ENCODE measurements at places on chromosomes 16 and 17.

DNA sequence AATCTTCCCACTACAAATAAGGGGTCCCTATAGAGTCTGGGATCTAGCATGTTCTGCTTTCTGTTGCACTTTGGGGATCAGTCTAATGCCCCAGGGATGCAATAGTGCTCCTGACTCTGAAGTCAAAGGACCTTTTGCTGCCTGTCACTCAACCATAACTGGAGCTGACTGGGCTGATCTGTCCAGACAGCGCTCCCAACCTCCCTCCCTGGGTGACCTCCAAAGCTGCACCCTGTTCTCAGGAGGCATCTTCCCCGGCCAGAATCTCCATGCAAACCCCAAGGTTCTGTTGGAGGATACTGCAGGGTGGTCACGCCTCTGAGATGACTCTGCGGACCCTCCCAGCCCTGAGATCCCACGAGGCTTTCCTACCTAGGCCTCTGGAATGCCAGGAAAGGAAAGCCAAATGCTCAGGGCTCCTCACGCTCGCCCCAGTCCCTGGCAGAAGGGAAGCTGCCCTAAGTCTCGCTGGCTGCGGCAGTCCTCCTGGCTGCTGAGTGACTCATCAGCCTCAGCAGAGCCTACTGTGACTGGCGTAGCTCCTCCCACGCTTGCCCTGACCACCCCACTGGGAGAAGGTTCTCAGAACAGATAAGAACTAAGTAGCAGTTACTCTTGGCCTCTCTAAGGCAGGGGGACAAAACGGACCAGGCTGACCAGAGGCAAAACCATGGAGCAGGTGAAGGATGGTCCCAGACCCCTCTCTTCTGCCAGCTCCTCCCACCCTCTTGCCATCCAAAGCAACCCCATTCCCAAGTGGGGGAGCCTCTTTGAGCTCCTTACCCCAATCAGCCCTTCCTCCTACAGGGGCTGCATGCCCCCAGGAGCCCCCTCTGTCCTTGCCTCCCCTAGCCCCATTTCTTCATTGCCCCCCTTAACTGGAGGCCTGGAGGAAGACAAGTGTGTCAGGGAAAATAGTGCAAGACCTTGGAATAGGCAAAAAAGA lies 124.1 kb upstream of the TNRC6C start:
- DNase-seq = peak; percentile 79

- no peak for DNase-seq
Measured at GRCh38 chr17:17964710-17965109, 7.5 kb downstream of the TOM1L2 start.

DNA sequence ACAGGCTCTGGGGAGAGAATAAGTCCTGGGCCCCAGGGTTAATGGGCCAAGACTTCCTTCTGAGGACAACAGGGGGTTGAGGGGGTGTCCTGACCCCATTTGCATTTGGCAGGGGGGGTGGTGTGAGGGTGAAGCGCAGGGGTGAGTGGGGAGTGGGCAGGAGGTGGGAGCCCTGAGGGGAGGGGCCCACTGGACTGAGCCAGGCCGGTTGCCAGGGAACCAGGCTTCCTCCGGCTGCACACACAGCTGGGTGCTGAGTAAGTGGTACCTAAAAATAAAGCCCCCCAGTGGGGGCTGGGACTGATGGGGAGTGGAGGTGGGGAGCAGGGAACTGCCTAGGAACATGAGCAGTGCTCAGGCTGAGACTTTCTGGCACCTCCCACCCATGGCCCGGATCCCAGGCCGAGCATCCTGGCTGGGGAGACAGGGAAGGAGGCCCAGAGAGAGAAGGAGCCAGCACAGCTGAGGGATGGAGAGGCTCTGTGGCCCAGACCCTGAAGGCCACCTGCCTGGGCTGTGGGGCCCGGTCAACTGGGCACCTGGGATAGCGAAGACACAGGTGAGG lies 7.5 kb upstream of the RASD1 start:
- no peak for DNase-seq

- DNase-seq = peak; percentile 86
Measured at GRCh38 chr17:78253946-78254672, 22.7 kb downstream of the TMEM235 start.

- no peak for DNase-seq
Measured at GRCh38 chr17:74619077-74619673, 4.4 kb downstream of the CD300E start.

- no peak for DNase-seq
Measured at GRCh38 chr17:34010534-34010933, 244.6 kb upstream of the CCL2 start.

DNA sequence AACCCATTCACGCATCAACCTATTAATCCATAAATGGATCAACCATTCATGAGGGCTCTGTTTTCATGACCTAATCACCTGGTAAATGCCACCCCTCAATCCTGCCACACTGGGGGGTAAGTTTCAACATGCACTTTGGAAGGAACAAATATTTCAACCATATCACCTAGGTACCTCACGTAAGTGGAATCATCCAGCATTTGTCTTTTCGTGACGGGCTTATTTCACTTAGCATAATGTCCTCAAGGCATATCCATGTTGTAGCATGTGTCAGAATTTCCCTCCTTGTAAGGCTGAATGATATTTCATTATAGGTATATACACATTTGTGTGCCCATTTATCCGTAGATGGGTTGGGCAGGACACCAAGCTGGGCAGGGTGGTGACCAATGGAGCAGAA lies 35.6 kb downstream of the ANKRD40 start:
- no peak for DNase-seq

GRCh38 chr16:71387045-71387871 lies 28.7 kb downstream of the CALB2 start:
- DNase-seq = no peak

DNA sequence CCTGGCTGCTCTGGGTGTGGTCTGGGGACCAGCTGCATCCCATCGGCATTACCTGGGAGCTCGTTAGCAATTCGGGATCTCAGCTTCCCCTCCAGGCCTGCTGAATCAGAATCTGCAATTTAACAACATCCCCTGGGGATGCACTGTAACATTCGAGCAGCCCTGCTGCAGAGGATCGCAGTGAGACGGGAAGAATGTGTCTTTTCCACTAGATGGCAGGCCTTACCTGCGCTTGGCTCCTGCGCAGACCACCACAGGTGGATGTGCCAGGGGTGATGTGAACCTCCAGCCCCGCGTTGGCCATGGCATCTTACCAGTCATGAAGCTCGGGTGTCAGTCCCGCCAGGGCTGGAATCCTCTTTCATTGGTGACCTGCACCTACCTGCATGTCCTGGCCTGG lies 209.9 kb downstream of the PRKCB start:
- no peak for DNase-seq

- DNase-seq = peak; percentile 85
Measured at GRCh38 chr17:81412490-81413093, 17.3 kb downstream of the BAHCC1 start.
